ENCODE measurements at places on chromosomes 3 and 15.

- no peak for DNase-seq
Observed at GRCh38 chr3:61805510-61806080, 244.2 kb downstream of the PTPRG start.

DNA sequence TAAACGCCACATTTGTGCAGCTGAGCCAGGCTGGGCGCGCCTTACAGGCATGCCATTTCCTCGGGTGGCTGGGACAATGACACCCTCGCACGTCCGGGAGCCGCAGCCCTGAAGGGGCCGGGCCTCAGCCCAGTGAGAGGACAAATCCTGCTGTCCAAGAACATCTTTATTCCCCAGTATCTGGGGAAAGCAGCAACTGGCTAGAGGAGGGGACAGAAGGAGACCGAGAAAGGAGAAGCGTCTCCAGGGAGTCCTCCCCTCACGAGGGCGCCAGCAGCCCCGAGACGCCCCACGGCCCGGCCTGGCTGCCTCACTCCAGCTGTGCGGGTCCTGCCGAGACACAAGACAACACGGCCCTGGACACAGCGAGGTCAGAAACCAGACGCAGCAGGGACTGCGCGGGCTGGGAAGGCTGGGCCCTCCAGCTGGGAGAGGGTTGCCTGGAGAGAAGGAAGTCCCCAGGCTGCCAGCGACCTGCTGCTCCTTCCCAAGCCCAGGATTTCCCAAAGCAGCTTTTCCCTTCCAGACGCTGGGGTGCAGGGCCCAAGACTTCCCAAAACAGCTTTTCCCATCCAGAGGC, 130.2 kb downstream of the CHSY1 start:
- DNase-seq: no peak

GRCh38 chr3:33699275-33699674, 18.8 kb downstream of the CLASP2 start:
- no peak for DNase-seq

DNA sequence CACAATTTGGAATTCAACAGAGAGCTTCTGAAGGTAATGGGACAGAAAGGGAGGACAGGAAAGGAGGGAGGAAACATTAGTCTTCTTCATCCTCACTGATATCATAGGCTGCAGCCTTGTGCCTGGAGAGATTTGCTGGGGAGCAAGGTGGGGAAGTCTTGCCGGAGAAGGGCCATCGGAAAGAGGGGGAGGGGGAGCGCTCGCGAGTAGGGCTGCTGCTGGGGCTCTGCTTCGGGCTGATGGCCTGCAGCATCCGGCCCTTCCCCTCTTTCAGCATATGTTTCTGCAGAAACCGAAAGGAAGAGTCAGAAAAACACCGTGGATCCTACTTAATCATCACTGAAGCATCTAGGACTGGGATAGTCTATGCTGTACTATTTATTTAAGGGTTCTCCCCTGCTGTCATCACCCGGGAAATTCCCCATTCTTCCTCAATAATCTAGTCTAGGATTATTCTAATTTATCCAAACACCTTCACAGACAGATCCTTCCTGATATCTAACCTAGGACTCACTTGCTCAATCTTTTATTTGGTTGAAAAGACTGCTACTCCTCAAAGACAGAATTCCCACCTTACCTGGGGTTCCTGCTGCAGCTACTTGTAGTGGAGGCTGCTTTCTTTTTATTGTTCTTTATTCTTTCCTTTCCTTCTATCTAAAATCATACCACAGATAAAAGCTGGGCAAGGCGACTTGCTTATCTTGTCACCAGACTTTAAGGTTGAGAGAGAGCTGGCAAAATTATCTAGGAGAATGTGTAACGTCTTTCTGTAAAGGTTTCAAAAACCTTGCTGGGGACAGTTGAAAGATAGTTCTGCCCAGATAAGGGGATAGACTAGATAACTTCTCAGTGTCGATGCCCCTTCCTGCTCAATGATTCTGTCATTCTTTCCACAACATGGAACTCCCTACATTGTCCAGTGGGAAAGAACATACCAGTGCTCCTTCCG, 22.6 kb downstream of the SLC51A start:
- DNase-seq: peak; percentile 26

DNA sequence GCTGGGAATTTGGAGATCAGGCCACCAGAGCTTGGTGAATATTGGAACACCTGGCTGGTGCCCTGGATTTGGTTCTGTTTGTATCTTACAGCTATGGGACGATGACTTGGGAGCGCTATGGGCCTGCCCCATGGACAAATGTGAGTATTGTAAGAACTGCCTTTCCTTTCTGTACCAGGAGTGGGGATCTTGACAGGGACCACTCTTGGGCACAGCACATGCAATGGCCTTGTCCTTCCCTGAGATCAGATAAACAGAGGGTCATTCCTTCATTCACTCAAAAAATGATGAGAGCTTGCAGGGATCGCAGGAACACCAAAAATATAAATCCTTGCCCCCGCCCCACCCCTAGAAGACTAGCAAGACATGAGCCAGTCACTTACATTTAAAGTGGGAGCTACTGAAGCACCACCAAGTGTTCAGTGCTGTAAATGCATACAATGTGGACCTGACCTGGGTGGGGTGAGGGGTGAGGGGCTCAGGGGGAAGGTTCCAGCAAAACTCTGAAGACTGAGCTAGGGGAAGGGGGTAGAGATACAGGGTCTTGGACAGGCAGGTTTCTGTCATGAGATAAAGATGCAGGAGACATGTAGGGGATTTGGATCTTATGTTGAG, 2.7 kb upstream of the CRELD1 start:
- no peak for DNase-seq

- DNase-seq: no peak
Observed at GRCh38 chr15:101115393-101115785, 136.5 kb downstream of the CHSY1 start.

GRCh38 chr3:54427941-54428871, 305.9 kb downstream of the CACNA2D3 start:
- DNase-seq: peak; percentile 34

DNA sequence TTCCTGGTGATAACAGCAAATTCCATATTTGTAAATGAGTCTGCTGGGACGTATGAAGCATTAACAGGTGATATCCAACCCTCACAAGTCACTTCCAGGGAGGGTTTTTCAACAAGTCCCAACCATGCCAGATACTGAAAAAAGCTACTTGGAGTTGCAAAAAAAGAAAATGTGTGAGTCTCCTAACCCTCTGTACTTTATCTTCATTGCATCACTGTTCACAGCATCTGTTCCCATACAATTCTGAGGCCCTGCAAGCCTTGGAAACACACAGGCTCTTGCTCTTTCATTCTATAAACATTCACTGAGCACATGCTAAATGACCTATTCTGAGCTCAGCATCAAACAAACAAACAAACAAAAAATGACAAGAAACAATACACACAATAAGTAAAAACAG, 120.8 kb downstream of the RFTN1 start:
- no peak for DNase-seq

GRCh38 chr15:48458876-48459275, 127.6 kb downstream of the DUT start:
- DNase-seq: no peak

- DNase-seq: no peak
Observed at GRCh38 chr15:100790786-100791265, 88.8 kb upstream of the ALDH1A3 start.

DNA sequence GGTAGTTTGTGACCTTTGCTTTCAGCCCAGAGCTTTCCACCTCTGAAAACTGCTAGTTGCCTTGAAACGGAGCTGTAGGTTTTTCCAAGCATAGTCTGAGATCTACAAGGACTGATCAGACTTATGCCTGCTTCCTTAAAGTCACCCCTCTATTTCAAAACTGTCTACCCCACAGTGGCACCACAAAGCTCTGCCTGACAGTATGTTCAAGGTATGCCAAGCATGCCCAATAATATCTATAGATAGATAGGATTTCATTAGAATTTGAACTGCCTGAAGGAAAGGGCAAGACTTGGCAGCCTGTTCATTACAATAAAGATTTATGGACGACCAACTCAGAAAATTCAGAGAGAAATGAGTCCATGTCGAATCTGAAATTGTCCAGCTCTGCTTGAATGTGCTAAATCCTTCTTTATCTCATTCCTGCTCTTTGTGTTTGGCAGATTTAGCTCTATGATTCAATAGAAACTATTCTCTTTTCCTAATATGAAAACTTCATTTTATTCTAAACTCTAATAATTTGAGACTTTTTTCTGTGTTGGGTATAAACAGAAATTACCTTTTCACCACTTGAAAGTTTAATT, 227.6 kb upstream of the TBC1D5 start:
- no peak for DNase-seq

GRCh38 chr15:66775127-66776105, 73.4 kb downstream of the SMAD6 start:
- DNase-seq: peak; percentile 73

DNA sequence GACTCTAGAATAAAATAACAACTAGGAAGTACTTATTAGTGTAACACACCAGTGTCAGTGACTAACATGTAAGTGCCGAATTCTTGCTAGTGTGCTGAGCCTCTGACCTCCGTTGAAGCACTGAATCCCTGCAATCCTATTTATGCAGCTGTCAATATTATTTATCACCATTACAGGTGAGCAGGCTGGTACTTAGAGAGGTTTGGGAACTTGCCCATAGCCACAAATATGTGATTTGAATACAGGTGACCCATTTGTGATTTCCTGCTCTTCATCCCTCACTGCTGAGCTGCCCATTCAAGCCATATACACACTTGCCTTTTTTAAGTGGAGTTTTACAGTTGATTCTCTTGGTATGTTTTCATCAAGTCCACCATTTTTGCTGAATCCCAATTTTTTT, 12.2 kb downstream of the EIF4E3 start:
- no peak for DNase-seq

DNA sequence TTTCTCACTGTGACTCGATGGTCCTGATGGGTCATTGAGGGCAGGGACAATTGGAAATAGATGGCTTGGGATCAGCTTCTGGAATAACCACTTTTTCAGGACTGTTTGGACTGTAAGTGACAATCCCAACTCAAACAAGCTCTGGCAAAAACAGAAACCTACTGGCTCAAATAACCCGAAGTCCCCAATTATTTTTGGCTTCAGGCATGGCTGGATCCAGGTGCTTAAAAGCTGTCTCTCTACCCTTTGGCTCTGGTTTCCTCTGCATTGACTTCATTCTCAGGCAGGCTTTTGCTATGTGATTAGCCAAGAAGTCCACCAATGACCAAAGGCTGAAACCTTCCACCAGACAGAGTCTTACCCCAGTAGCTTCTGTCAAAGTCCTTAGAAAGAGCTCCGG, 92.9 kb upstream of the PRR23E start:
- no peak for DNase-seq

DNA sequence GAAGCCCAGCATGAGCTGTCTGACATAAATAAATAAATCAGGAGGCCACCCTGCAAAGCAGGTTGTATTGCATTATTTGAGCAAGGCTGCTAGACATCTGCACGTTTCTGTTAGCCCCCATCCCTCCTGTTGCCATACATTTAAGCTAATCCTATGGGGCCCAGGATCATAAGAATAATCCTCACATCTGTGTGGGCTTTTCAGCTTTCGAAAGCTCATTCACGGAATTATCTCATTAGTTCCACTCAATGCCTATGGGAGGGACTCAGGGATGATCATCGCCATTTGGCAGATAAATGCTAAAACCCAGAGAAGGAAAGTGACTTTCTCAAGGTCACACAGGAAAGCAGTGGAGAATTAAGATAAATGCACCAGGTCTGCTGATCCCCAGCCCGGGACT, 123.4 kb downstream of the TLE3 start:
- no peak for DNase-seq

- no peak for DNase-seq
Observed at GRCh38 chr3:183518491-183519251, 36.8 kb downstream of the KLHL6 start.

DNA sequence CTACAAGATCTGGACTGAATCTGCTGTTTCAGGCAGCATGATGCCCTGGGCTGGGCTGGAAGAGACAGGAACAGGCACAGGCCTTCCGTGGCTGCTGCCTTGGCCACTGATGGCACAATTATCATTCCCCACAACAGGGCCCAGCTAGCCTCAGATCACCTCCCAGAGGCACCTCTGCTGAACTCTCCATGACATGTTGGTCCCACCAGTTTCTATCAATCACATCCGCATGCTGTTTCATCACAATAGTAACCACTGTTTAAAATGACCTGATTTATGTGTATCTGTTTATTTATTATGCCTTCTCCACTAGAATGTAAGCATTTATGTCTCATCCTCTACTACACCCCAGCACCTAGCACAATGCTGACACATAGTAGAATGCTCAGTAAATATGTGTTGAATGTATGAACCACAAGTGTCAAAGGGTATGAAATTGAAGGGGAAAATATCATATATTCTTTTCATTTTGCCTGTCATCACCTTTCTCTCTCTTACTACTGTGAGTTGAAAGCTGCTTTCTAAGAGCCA, 32.7 kb upstream of the ZBTB38 start:
- DNase-seq: no peak

DNA sequence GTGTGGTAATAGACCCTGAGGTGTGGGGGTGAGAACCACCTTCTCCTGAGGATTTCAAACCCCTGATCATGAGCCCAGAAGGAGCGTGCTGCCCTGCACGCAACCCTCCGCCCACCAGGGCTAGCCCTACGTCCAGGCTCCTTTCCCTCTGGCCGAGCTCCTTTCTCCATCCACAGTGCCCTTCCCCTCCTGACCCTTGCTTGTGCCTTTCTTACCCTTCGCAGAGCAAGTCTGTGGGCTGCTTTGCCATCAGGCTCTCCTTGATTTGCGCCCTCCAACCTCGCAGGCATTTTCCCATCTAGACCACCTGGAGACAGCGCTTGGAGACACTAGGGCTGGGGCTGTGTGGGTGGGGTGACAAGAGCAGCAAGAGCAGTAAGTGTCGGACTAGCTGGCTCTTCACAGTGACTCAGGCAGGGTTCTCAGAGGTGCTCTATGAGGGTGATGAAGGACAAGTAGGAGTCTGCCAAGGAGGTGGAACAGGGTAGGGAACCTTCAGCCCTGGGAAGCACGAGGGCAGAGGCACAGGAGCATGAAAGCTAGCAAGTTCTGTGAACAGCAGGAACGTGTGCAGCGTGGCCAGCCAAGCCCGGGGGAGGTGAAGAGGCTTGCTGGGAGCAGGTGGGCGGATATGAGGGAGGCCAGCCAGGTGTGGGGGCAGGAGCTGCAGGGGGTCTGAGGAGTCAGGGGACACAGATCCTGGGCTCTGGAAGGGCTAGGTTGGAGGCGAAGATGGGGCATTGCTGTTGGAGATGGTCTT, 2.5 kb upstream of the SLC38A3 start:
- DNase-seq: no peak

All from kidney glomerular epithelial cell (primary cell).